ENCODE measurements at places on chromosomes 3 and 15.

GRCh38 chr3:52781741-52782140 is 4.3 kb downstream of the ITIH1 start:
- DNase-seq: no peak

GRCh38 chr15:25862472-25863110 is 536 bp downstream of the ATP10A start:
- peak; percentile 35 for DNase-seq

DNA sequence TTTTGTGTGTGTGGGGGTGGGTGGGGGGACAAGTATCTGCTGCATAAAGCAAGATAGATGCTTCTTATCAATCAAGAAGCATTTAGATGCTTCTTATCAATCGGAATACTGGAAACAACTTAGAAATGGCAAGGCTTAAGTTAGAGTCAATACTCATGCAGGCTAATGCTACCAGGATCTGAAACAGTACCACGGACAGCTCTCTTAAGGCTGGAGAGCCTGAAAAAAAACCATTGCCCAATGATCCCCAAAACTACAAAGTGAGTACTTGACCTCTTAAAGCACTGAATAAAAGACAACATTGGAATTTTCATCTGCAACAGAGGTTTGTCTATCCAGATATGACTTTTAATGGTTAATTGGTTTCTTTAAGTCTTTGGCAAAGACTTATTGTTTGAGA is 262.3 kb downstream of the GAP43 start:
- DNase-seq: no peak

GRCh38 chr15:73608941-73609340 is 24.2 kb downstream of the NPTN start:
- no peak for DNase-seq

DNA sequence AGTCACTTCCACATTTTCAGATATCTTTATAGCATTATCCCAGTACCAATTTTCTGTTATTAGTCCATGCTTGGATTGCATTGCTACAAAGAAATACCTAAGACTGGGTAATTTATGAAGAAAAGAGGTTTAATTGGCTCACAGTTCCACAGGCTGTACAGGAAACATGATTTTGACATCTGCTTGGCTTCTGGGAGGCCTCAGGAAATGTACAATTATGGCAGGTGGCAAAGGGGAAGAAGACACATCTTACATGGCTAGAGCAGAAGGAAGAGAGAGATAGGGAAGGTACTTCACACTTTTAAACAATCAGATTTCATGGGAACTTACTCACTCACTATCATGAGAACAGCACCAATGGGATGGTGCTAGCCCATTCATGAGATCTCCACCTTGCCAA is 172.3 kb upstream of the GPR149 start:
- DNase-seq: no peak

GRCh38 chr3:37856381-37856780 is 5.3 kb upstream of the CTDSPL start:
- DNase-seq: no peak

- DNase-seq: no peak
These were observed 15.8 kb upstream of the ARRDC4 start for GRCh38 chr15:97944724-97945123.
